ENCODE measurements at places on chromosomes 16 and 17. TPM values are rescaled to one million over a fixed set of nuclear protein-coding genes. Genes with fewer than 3 reads are reported as not detected.

ITPRIPL2 gene
- total RNA-seq = 13.8 TPM

HSF5 gene
- total RNA-seq = 0.11 TPM

OTOP3 gene
- 0.67 TPM for total RNA-seq

ABAT gene
- 26.7 TPM for total RNA-seq

RAC3 gene
- total RNA-seq = 25.2 TPM

SLC13A2 gene
- total RNA-seq = 0.29 TPM

GALNS gene
- total RNA-seq = 32.7 TPM

SLC5A10 gene
- not detected for total RNA-seq

HS3ST4 gene
- total RNA-seq = 0.69 TPM

KRT12 gene
- total RNA-seq = not detected

TEKT5 gene
- 0.29 TPM for total RNA-seq

EFCAB5 gene
- total RNA-seq = not detected

RASL10B gene
- total RNA-seq = 13.7 TPM

EPN3 gene
- 9.1 TPM for total RNA-seq

NHERF2 gene
- total RNA-seq = 8.4 TPM

EFCAB13 gene
- total RNA-seq = 5.2 TPM

KRT40 gene
- 0.13 TPM for total RNA-seq

UTS2R gene
- total RNA-seq = 0.22 TPM

All from progenitor cell of endocrine pancreas (in vitro differentiated cells).